ENCODE measurements at places on chromosomes 3 and 15.

DNA sequence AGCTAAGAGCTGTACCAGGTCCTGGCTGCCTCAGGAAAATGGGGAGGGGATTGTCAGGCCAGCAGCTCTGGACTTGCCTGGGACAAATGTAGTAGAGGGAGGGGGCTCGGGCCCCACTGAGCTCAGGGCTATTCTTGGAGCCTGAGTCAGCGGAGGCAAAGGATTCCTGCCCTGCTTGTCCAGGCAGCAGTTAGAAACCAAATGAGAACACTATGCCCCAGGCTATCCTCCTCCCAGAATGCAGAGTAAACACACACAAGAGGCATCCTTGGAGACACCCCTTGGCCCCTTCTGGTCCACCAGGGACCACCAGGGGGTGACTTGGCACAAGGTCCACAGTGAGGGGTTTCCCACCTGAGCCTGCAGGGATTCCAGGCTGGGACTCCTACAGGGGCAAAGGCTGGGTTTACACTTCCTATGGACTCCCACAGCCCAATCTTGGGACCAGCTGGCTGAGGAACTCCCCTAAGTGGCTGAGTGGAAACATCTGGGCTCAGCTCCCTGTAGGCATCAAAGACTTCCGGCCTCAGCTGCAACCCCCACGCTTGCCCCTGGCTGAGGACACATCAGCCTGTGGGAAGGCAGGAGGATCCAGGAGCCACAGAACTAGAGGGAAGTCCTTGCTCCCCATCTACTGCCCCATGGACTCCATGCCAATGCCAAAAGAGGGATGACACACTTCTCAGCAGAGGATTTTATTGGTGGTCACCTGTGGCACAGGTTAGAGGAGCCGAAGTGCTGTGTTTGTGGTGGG, 3.4 kb upstream of the COL7A1 start:
- DNase-seq = no peak

- DNase-seq = no peak
Measured at GRCh38 chr3:98545940-98546339, 14.2 kb downstream of the GPR15 start.

DNA sequence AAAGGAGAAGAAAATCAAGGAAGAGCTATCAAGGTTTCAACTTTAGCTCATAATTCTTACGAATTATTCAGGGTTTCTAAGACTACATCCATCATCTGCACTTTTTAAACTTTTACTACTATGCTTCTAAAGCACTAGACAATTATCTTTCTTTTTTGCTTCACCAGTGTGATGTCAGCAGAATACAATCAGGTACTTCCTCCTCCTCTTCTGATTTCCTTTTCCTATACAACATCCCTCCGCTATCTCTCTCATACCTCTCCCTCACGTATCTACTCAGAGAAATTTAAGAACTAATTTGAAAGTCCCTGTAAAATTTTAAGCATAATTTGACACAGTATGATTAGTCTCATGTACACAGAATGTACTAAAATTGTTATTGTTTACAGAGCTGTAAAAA, 47.3 kb upstream of the USP50 start:
- DNase-seq = no peak

GRCh38 chr3:3666664-3667063, 132.6 kb upstream of the LRRN1 start:
- DNase-seq = no peak

DNA sequence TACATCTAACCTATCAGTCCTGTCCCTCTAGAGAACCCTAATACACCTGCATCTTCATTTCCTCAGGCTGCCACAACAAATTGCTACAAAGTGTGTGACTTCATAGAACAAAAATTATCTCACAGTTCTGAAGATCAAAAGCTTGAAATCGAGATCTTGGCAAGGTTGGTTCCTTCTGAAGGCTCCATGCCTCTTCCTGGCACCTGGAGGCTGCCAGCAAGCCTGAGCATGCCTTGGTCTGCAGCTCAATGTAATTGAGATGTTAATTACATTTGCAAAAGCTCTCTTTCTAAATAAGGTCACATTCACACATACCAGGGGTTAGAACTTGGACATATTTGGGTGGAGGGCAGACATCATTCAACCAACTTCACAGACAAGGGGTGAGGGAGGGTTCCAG, 86.4 kb upstream of the ABHD17C start:
- no peak for DNase-seq

- DNase-seq = no peak
Measured at GRCh38 chr3:123728991-123729390, 144.1 kb upstream of the HACD2 start.

DNA sequence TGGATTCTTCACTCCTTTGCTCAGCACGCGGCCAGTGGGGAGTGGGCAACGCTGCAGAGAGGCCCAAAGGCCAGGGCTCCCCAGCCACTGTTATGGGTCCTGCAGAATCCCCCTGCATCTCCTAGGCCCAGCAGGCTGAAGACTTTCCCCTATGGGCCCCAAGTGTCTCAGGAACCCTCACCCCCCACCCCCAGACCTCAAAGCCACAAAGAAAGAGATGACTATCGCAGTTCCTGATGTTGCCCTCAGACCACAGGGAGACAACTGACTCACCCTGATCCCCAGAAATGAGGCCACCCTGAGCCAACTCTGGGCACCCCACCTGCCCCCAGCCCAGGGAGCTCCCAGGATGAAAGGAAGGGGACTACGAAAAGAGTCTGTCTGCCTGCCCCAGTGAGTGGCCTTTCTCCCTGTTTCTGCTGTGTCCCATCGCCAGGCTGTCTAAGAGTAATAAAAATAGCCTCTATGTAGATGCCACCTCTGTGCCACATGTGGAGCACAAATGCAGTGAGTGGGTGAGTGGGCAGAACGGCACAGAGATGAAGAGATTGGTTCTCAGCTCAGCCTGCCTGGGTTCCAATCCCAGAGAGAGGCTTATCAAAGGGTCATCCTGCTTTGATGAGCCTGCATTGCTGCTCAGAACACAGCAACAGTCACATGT, 283.0 kb downstream of the UACA start:
- DNase-seq = no peak

DNA sequence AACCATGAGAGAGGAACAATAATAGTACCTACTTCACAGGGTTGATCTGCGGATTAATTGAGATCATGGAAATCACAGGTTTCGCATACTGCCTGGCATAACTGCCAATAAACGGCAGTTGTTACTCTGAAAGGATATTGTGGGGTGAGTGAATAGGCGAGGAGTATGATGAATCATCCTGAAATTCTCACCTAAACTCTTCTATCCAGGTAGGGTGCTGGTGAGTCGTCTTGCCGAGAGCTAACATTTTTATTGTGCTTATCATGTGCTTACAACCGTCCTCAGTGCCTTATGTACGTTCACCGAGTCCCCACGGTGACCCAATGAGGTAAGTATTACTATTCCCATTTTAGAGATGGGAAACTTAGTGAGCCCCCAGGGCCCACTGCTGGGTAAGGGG, 52.4 kb upstream of the SRGAP3 start:
- DNase-seq = no peak

GRCh38 chr15:99303907-99304306, 52.6 kb downstream of the LRRC28 start:
- DNase-seq = no peak

- DNase-seq = no peak
Measured at GRCh38 chr15:58947179-58947578, 13.7 kb upstream of the SLTM start.

GRCh38 chr3:134971306-134971705, 176.2 kb downstream of the EPHB1 start:
- DNase-seq = no peak

DNA sequence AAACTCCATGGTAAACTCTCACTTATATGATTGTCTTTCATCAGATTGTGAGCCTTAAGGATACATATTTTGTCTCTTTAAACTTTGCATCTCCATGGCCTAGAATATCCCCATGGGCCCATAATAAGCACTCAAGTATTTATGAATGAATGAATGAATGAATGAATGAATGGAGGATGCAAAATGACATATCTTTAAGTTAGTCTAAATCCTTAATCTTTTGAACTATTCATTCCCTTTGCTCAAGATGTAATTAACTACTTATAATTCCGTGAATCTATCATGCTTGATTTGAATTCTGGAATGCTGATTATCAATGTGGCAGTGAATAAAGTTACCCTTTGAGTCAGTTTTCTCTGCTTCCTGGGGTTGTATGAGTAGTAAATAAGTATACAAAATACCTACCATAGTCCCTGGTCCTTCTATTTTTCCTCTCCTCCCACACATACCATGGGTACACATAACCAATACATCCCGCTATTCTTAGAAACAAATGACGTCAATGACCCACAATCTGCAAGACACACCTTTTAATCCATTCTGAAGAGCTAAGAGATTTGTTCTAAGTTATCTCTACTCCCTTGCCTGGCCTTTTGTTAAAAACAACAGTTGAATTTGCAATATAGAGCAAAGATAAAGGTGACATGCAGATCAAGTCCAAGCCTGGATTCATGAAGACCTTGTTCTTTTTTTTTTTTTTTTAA, 94.5 kb downstream of the FBN1 start:
- DNase-seq = no peak

- no peak for DNase-seq
Measured at GRCh38 chr3:464255-464654, 267.7 kb downstream of the CHL1 start.

- DNase-seq = no peak
Measured at GRCh38 chr3:195263925-195264600, 6.9 kb downstream of the XXYLT1 start.

DNA sequence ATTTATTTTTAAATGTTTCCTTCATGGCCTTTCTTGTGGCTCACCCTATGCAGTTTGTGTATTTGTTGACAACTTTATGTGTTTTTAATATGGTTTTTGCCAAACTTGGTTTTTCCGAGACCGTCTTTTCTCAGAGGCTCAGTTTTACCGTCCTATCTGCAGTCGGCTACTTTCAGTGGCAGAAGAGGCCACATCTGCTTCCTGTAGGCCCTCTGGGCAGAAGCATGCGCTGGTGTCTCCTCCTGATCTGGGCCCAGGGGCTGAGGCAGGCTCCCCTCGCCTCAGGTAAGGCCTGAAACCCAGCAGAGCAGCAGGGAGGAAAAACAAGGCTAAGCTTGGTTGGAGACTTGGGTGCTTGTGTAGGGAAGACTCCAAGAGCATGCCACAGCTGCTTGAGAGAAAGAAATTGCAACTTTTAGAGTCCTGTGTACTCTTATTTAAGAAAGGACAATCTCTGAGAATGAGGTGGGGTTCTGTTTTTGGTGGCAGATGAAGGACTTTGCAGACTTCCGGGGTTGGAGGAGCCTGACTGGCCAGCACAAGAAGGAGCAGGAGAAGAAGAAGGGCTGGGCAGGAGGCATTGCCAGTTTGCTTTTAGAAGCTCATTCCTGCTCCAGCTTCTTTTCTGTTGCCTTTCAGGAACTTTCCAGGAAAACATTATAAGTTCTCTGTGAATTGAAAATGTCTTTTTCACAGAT, at the start of gene TIGIT:
TIGIT (plus strand) TSS at position 191 of the 698 bp plus-strand sequence; CDS start at position 225, 34 bp downstream.
- DNase-seq = no peak

DNA sequence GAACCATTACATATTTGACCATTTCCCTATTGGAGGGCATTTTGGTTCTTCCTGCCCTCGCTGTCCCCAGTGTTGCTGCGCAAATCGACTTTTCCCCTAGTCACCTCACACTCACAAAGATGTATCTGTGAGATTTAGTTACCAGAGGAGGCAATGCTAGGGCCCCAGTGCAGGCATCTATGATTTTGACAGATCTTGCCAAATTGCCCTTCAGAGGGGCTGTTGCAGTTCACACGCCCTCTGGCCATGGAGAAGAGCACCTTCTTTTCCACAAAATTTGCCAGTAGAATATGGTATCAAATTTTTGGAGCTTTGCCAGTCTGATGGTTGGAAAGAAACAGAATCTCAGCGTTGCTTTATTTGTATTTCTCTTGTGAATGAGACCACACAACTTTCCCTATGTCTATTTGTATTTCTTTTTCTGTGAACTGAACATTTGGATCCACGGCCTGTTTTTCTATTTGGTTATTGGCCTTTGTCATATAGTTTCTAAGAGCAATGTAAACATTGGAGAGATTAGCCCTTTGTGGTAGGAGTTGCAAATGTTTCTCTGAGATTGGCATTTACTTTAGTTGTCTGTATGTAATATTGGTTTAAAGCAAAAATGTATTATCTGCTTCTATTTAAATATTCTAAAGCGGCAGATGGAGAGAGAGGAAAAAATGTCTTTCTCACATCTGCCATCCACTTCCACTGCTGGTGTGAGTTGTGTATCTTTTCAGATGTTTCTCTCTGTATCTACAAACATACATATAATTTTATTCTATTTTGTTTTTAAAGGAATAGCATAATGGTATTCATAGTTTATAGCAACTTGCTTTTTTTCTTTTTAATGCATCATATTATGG, 66.1 kb downstream of the DNASE1L3 start:
- DNase-seq = no peak

GRCh38 chr3:136067211-136067610, 101.7 kb downstream of the PPP2R3A start:
- DNase-seq = no peak

GRCh38 chr15:49847423-49848281, 226.8 kb downstream of the DTWD1 start:
- DNase-seq = no peak

GRCh38 chr3:138213398-138214085, 26.4 kb downstream of the ARMC8 start:
- DNase-seq = no peak

DNA sequence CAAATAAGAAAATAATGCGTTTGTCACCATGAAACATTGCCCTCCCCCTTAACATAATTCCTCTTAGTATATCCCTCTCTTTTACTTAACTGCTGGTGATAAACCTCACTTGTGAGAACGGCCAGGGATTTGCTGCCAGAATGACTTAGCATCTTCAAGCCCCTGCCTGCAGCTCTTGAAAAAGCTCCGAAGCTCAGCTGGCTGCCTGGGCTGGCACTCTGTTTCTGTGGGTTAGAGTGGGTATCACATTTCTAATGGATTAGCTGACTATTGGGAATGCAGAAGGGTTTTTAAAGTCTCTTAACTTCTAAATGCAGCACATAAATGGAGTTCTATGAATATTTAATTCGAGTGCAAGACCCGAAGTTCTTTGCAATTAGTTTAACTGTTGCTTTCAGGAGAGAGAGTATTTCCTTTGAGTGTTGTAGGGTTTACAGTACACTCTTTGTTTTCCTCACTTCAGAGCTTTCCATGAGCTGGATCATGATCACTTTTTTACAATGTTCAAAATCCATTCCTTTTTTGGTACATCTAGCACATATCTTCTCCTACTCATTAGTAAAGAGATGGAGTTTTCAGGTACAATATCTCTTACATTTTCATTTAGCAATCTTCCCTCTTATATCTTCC, 124.7 kb upstream of the RBMS3 start:
- DNase-seq = no peak

DNA sequence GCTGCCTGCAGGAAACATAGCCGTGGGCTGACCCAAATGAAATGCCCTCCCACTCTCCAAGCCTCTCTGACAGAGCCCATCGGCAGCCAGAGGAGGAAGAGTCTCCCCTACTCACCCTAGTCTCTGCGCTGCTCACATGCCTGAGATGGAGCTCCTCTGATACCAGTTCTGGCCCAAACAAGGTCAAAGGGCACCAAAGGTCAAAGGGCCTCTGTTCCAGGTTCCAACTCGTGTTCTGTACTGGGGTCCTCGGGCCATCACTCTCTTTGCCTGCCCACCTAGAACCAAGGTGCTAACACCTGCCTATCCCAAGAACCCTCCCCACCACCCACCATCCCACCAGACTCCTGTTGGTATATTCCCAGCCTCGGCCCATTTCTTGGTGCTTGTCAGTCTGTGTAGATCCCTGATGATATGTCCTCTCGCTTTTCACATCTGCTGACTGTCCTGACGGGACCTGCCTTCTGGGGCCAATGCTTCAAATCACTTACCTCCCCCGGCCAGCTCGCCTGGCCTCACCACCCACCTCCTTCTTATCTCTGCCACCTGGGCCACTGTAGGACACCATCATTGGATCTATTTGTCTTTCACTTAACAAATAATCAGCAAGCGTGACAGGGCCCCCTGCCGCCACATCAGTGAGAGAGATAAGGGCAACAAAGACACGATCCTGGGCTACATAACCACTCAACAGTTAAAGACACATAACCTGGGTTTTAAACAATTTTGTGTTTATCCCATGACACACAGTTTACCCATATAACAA, 90.4 kb downstream of the SRGAP3 start:
- DNase-seq = no peak

Data from SW 1271 (cell line).